ENCODE measurements at places on chromosomes 12 and 14.

DNA sequence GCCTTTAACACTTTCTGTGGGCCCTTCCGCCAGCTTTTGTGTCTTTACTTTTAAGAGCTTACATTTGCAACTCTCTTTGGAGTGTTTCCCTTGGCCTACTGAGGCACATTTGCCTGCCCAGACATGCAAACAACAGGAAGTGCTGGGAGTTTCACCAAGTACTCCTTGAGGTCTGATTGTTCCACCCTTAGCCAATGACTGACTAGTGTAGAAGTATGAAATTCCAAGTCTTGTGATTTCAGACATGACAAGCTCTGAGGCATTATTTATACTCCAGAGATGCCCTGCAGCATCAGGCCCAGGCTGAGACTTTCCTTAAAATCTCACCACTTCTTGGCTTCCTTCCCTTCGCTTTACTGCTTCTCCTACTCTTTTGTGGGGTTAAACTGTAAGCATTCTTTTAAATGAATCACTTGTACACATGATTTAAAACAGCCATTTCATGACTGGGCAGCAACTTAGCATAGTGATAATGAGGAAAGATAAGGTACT is 174.1 kb downstream of the SLC6A15 start:
- DNase-seq = no peak

DNA sequence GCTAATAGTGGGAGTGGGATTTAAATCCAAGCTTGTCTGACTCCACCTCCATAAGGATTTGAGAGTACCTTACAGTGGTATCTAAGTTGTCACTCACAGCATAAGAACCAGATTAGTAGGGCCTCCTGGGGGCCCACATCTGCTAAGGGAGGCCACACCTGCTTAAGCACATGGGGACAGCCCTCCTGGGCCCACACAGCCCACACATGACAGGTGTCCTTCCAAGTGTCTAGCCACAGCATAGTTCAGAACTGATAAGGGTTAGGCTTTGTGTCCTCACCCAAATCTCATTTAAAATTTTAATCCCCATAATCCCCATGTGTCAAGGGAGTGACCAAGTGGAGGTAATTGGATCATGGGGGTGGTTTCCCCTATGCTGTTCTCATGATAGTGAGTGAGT is 186.0 kb upstream of the HMGA2 start:
- DNase-seq = no peak

DNA sequence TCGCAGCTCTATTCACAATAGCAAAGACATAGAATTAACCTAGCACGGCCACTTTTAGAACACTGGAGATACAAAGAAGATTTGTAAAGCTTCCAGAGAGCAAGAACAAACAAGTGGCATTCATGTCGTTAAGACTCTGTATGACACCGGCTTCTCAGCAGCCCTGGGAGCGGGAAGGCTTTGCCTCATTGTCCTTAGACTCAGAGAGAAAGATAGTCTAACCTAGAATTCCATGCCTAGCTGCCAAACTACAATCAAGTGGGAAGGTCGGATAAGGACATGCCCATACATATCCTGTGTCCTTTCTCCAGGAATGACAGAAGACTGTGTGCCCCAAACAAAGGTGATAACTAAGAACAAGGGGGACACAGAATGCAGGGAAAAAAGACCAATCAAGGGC is 1038.3 kb downstream of the BCL11B start:
- peak; percentile 13 for DNase-seq

GRCh38 chr12:21568115-21568514 is 36.5 kb downstream of the GYS2 start:
- no peak for DNase-seq

- no peak for DNase-seq
Measured at GRCh38 chr14:69090187-69090789, 62.6 kb downstream of the DCAF5 start.

GRCh38 chr12:130145731-130146130 is 16.5 kb upstream of the FZD10 start:
- DNase-seq = no peak

- DNase-seq = no peak
Measured at GRCh38 chr12:116592731-116593130, 33.5 kb downstream of the MAP1LC3B2 start.

DNA sequence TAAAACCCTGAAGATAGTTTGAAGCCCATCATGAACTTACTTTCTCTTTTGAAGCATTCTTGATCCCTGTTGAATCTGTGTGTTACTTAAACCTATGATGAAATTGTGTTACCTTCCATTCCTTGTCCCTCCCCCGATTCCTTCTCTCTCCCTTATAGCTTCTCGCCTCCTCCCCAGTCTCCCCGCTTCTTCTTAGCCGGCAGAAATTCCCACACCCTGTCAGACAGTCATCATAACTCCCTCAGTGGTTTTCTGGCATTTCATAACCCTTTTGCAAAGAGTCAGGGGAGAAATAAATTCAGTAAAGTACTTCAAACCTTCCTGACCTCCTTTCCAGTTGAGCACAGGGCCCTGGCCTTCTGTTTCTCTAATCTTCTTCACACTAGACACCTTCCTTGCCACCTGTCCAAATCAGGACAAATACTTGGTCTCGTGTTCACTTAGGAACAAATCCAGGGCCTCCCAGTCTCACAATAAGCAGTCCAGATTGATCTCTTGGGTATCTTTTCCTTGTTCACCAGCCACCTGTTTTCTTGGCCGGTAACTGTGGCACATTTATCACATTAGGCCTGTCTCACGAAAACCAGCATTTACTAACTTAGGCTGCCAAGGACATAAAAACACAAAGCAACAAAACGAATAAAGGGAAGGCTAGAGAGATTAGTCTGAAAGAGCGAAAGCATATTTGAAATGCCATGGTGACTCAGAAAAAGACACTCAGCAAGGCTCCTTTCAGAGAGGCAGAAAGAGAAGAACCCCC is 355.9 kb downstream of the TMTC2 start:
- DNase-seq = no peak

- DNase-seq = no peak
Measured at GRCh38 chr12:124621296-124621660, 53.9 kb upstream of the NCOR2 start.

DNA sequence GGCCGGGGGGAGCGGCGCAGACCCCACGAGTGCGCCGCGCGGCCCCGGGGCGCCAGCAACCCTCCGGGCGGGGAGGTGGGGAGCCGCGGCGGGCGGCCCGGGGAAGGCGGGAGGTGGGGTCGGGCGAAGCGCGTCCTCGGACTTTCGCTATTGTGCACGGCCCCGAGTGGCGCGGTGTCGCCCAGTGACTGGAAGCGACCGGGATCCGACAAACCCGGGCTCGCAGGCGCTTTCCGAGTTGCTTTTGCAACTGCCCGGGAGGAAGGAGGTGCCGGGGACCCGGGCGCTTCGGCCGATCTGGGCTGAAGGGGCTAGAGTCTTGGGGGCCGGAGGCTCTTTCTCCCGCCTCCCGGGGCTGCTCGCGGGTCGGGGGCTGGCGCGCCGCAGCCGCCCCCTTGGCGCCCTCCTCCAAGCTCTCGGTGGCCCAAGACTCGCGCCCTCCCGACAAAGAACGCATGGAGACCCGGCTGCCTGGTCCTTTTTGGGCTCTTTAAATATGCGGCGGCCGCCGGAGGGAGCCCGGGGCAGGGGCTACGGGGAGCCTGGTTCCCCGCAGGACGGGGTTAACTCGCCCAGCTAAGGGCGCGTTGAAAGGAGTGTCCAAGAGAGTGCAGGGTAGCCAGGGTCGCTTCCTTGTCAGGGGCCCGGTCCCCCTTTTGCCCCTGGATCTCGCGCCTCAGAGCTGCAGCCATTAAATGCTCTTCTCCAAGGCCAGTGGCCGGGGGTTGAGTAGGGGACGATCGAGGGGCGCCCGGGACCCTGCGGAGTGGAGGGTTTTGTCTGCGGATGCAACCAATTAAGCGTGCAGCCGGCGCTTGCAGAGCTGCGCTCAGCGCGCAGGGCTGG is 1.4 kb downstream of the HMGA2 start:
- DNase-seq = no peak

DNA sequence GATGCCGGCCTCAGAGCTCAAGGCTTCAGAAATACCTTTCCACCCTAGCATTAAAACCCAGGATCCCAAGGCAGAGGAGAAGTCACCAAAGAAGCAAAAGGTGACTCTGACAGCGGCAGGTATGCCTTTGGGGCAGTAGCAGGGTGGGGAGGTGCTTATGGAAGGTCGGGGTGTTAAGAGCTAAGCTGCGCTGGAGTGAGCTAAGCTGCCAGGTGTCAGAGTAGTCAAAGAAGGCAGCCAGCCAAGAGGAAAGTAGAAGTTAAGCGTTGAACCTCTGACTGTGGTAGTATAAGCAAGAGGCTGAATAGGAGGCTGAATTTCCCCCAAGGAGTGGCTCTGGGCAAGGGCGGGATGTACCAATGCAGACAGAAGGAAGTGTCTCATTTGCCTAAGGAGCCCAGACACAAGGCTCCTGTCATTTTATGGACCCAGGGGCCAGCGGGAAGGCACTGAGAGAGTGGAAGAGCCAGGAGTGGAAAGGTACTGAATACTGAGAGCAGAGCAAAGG is 29.2 kb downstream of the DYRK4 start:
- no peak for DNase-seq

GRCh38 chr14:50669441-50669986 is 1.4 kb upstream of the SAV1 start:
- DNase-seq = no peak

- peak; percentile 28 for DNase-seq
Measured at GRCh38 chr12:83389237-83389996, 702.7 kb downstream of the TMTC2 start.

GRCh38 chr12:75938189-75938588 is 93.4 kb downstream of the PHLDA1 start:
- DNase-seq = no peak
